ENCODE measurements at places on chromosomes 12 and 14.

DNA sequence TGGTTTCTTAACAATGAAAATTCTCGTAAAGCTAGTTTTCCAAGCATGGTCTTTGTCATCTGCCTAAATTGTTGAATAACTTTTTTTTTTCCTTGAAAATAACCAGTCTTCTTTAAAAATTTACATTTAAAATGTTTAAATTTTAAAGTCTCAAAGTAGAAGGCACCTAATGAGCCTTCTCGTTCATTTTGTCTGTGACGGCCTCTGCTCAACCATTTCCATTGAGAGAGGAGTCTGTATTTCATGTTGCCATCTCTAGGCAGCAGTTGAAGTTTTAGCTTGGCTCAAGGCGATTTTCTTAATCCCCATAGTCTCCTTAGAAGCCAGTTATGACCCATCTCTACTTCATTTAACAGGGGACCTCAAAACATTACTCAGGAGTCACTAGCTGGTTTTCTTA is 69.1 kb downstream of the PAPOLA start:
- no peak for DNase-seq

- DNase-seq: no peak
Observed at GRCh38 chr14:73295198-73295796, 58.0 kb downstream of the PAPLN start.

DNA sequence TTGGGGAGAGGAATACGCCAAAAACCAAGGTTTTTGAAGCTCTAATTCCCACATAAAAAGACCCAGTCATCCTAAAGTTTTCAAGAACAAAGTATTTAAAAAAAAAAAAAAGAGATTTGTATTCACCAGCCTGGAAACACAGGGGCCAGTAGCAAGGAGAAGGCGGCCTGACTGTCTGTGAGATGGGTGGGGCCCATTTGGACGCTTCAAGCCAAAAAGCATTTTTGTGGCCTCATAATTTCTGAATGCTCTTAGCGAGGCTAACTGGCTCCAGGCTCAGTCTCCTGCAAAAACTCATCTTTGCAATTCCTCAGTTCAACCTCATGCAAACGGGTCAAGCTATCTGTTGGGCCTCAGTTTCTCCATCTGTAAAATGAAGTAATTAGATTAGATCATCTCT is 514.1 kb downstream of the MED13L start:
- no peak for DNase-seq

GRCh38 chr14:72213424-72213823 is 281.2 kb downstream of the RGS6 start:
- DNase-seq: no peak

DNA sequence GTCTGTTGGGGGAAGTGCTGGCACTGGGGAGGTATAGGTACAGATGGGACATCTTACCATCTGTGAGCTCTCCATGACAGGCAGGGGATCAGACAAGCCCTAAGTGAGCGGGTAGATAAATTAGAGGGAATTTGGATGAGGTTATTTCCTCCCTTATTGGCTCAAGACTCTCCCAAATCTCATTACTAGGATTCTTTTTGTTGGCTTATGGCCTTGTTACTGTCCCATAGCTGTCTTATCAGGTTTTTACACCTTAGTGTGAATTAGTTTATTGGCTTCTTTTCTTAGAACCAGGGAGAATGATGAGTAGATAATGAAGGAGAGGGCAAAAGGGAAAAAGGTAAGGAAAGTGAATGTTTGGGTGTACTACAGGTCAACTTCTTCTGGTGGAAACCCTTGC is 191.1 kb upstream of the PRICKLE1 start:
- DNase-seq: no peak

GRCh38 chr12:117152793-117153775 is 37.2 kb downstream of the FBXO21 start:
- DNase-seq: no peak

GRCh38 chr12:1212526-1212925 is 221.5 kb downstream of the ERC1 start:
- no peak for DNase-seq

DNA sequence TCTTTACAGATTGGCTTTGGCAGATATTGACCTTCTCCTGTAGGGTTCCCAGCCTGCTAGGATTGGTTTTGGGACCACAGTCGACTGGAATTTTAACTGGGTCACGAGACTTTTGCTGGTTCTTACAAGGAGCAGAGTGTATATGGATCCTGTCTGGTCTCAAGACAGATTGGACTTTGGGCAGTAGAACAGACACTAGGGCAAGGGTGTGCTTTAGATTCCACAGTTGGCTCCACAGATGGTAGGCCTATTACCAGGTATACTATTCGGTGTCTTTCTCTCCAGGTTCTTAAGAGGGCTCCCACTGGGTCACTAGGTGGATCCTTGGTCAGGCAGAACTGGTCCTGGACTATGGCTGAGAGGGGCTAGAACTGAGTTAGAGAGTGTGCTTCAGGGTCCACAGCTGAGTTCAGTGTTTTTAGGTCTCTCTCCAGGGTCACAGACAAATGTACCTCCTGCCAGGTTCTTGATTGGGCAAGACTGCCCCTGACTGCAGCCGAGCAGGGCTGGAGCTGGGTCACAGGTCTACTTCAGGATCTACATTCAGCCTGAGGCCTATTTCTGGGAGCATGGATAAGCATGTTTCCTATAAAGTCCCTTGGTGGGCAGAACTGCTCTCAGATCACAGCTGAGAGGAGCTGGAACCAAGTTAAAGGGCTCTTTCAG is 460.2 kb downstream of the TMEM117 start:
- DNase-seq: no peak

DNA sequence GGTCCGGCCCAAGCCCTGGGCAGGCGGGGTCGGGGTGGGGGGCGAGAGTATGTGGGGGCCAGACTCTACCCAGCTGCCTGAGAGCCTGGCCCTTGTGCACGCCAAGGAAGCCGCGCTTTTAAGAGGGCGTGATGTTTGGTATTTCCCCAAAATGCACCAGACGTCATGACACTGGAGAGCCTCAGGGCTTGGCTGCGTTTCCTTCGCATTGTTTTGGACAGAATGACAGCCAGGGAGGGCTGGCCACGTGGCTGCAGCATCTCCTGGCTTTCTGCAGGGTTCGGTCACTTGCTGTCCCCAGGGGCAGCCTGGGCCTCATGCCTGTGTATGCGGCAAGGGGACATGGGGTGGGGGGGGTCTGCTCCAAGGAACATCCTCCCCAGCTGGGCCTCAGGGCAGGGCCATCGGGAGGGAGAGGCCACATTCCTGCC is 16.1 kb upstream of the NUDT14 start:
- DNase-seq: no peak

DNA sequence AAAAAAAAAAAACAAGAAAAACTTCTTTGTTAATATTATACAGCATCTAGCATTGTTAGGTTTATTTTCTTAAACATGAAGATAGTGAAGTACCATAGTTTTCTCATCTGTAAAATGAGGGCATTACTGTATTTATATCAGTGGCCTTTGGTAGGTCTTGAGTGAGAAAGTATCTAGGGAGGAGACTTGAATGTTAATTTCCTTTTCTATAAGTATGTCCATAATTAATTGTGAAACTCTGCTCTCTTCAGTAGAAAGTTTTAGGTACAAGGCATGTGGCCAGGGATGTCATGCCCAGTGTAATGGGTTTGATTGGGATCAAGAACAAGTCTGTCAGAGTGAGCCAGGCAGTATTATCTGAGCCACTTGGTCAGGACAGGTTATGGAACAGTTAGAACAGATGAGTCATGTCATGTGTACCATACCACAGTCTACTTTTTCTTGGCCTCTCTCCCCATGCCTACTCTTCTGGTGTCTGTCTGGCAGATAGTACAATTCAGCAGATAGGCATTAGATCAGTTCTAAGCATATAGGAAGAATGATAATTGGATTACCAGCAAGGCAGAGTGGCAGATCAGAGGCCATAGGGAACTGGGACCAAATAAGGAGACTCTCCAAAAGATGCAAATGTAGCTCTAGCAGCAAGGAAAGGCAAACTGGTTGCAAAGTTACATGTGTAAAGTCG is 30.4 kb downstream of the FBXO34 start:
- no peak for DNase-seq

DNA sequence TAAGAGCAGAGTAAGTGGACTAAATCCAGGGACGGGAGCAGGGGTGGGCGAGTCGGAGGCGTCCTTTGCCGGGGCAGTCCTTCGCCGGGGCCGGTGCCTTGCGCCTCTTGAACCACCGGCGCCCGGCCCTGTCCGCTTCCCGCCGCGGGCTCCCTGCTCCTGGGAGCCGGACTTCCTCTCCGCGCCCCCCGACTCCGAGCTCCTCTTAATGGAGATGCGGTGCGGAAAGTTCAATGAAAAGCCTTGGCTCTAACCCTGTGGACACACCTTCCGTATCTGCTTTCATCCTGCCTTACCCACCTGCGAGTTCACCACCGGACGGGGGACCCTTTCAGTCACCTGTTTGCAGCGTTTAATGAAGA is 412 bp downstream of the FGFR1OP2 start:
- no peak for DNase-seq
